CD4-positive, alpha-beta T cell treated with Interferon alpha-2 for 1 hour (primary cell): ENCODE measurements at places on chromosomes 12 and 14.

GRCh38 chr12:87365423-87365822 lies 663.8 kb downstream of the C12orf50 start:
- no peak for DNase-seq

DNA sequence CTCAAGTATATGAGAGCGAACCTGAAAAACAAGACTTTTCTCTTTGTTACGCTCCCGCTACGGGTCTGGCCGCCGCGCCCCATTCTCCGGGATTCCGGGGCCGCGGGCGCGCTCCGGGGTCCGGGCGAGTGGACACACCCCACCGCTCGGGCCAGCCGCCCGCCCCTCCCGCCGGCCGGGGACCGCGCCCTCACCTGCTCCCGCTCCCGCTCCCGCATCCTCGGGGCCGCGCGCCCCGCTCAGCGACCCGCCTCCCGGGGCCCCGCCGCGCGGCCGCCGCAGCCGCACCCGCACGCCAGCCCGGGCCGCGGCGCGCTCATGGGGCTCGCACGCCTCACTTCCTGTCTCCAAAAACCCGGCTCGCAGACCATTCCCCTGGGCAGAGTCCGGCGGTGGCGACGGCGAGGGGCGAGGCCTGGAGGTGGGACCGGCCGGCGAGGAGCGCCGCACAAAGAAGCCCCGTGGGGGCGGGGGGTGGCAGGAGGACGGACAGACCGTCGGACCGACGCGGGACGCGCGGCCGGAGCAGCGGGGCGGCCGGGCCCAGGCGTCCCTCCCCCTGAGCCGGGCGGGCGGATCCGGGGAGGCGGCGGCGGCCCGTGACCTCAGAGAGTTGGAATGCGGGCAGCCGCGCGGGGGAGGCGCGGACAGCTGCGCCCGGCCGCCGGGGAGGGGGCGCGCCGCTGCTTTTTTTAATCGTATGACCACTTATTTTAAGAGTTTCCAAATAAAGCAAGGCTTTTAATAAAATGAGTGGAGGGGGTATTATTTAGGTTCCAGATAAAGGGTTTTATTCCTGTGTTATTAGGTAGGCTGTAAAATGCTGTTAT lies at the start of gene PTPN21:
TSS of gene PTPN21 (minus strand) at position 551 of the 830 bp plus-strand sequence. CDS start 4,590 bp downstream, outside the sequence.
- DNase-seq, result peak; percentile 21

DNA sequence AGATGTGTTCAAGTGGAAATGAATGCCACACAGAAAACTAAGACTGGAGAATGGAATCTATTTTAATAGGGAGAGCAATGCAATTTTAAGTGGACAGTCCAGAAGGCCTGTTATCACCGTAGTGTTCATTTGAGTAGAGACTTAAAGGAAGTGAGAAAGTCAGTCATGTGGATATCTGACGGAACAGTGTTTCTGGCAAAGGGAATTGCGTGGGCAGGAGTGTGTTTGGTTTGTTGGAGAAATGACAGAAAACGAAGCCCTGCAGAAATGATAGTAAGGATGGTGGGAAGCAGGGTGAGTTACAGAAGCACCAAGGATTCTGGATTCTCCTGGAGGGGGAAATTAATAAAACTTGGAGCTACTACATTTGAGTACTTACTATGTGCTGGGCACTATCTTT lies 776.6 kb downstream of the MED13L start:
- DNase-seq, result no peak

- no peak for DNase-seq
These were observed 446.7 kb upstream of the GARIN6 start for GRCh38 chr12:99200711-99201384.

DNA sequence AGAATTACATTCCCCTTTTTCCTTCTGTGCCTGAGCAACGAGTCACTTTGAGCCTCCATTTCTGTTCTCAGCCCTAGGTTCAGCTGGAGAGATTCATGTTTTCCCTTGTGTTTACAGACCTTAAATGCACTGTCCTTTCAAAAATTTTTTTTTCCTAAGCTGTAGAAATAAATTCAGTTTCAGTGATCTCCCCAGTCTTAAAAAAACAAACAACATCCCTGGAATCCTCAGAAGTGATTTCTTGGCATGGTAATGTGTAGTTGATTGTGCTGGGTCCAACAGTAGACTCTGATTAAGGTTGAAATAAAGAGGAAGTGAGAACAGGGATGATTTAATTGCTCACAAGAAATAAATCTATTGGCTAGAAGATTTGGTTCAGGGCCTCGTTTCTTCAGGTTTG lies 89.3 kb downstream of the NTN4 start:
- no peak for DNase-seq

GRCh38 chr14:29419736-29420135 lies 507.9 kb downstream of the PRKD1 start:
- DNase-seq, result no peak

DNA sequence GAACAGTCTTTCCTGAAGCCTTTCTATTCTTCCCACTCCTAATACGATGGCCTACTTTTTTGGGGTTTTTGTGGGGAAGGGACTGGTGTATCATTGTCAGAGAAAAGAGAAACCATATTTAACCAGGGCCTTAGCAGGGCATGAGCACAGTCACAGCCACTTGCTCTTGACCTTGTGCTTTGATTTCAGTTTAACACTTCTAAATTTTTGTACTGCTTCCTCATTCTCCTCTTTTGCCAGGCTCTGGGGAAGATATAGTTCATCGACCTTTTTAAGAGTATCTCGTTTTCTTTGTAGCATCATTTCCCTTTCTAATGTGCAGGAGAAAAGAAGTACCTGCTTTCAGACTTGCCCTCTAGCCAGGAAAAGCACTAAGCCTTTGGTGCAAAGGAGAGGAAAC lies 2.2 kb downstream of the ZBTB1 start:
- DNase-seq, result peak; percentile 21

- DNase-seq, result peak; percentile 16
These were observed 107.6 kb upstream of the SFSWAP start for GRCh38 chr12:131603106-131603938.

GRCh38 chr14:22319526-22320361 lies 269.3 kb downstream of the DAD1 start:
- peak; percentile 32 for DNase-seq

DNA sequence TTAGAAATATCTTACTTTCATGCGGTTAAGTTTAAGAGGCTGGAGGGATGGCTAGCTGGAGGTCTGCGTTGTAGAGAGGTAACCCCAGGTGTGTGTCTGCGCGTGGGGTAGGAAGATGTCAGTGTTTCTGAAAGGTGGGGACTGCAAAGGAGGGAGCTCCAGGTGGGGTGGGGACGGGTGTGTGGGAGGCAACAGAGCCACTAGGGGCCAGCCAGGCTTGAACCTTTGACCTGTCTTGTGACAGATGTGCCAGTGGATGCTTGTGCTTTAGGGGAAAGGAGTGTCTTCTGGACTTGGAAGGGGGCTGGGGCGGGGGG lies 841 bp downstream of the GLI1 start:
- DNase-seq, result no peak

DNA sequence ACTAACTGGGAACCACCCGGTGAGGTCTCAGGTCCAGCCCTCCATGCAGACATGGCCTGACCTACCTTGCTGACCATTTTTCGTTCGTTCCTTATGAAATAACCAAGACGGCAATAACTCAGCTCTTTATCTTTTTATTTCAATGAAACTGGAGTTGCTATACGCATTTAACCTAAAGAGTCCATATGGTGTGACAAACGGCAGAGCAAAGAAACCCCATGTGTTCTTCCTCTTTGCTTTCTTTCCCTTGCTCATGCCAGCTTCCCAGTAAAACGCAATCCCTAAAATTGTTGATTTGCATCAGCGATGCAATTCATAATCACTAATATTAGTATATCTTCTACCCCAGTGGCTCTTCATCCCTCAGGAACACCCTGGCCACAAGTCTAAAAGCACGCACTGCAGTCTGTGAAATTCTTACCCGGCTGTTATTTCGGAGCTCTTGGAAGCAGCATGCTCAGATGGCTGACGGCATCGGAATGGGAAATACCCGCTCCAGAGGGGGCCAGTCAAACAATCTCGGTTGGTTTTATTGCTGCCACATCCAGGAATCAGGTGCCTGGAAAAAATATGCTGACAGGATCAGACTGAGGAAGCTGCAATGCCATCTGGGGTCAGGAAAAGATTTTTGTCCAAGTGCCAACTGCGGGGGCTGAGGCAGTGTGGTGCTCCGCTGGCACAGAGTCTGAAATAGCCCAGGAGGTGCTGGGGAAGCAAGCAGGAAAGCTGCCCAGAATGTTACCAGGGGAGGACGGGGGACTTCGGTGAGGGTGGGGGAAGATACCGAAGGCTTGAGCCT lies 28.2 kb upstream of the KCNA1 start:
- no peak for DNase-seq

DNA sequence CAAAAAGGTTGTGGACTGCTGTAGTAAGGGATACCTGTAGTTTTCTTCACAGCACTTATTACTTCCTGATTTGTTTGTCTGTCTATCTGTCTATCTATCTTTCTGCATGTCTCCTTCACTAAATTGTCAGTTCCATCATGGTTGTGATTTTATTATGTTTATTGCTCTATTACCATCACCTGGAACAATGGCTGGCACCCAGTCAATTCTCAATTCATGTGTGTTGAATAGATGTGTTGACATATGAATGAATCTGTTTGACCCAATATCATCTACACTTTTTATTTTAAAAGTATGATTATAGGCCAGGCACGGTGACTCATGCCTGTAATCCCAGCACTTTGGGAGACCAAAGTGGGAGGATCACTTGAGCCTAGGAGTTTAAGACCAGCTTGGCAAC lies 224.4 kb downstream of the NUBPL start:
- DNase-seq, result no peak

DNA sequence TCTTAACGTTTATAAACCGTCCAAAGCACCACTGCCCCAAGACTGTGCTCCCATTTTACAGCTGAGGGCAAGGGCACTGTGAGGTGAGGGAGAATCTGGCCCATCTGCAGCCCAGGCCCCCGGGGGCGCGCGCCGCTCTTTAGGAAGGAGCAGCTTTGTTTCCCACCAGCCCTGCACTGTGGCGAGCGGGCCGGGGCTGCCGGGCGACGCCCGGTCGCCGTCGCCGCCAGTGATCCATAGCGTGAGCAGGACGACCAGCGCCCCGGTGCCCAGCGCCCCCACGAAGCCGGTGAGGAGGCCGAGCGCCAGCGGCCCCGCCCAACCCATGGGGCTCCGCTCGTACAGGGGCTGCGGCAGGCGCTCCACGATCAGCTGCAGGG lies 34.6 kb downstream of the FIGNL2 start:
- DNase-seq, result no peak

DNA sequence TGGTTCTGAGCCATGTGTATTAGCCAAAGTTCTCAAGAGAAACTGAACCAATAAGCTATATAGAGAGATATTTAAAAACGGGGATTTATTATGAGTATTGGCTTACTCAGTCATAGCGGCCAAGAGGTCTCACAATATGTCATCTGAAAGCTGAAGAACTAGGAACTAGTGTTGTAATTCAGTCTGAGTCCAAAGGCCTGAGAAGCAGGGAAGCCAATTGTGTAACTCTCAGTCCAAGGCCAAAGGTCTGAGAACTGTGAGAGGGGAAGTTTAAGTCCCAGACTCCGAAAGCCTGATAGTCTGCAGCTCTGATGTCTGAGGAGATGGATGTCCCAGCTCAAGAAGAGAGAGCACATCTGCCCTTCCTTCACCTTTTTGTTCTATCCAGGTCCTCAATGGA lies 344.8 kb upstream of the USP15 start:
- peak; percentile 2 for DNase-seq

DNA sequence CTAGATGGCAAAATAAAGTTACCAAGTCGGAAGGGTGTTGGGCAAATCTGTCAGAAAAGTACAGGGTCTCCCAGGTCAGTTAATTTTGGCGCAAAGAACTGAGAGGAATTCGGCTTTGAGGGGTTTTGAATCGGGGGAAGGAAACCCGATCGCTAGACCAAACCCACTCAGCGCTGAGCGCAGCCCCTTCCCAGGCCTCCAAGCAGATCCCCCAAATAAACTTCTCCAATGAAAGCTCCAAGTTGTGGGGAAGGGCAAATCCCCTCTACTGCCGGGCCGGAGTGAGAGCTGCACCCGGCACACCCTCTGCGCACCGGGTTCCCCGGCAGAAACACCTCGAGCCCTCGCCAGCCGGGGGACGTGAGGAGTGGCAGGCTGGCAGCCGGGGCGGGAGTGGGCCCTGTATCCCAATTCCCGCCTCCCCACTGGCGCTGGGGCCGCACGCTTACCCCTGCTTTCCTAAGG lies 441 bp downstream of the E2F7 start:
- DNase-seq, result no peak

DNA sequence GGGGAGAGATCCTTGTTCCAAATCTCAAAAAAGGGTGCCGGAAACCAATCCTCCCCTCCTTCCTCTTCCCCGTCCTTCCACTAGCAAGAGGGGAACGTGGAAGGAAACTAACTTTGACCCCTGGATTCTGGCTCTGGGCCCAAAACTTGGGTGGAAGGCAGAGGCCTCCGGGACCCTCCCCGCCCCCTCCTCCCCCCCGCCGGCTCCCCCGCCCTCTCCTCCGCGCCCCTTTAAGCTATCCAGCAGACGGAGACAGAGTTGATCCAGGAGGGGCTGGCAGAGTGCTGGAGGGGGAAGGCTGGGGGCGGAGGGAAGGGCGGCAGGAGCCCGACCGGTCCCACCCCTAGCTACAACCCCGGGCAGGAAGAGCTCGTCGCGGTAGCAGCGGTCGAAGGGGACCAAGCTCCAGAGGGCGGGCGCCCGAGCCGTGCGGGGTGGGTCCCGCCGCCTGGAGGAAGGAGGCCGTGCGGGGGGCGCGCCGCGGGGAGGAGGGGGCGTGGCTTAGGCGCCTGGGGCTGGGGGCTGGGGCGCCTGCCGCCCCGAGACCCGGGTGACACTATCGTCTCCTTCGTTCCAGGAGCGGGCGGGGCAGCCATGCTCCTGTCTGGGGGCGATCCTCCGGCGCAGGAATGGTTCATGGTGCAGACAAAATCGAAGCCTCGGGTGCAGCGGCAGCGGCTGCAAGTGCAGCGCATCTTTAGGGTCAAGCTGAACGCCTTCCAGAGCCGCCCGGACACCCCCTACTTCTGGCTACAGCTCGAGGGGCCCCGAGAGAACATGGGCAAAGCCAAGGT lies at the start of gene NYNRIN:
TSS of gene NYNRIN (plus strand) at position 351 of the 794 bp plus-strand sequence. CDS start at position 595, 244 bp downstream.
- DNase-seq, result peak; percentile 15

GRCh38 chr12:111437816-111438454 lies 32.2 kb downstream of the SH2B3 start:
- DNase-seq, result no peak

DNA sequence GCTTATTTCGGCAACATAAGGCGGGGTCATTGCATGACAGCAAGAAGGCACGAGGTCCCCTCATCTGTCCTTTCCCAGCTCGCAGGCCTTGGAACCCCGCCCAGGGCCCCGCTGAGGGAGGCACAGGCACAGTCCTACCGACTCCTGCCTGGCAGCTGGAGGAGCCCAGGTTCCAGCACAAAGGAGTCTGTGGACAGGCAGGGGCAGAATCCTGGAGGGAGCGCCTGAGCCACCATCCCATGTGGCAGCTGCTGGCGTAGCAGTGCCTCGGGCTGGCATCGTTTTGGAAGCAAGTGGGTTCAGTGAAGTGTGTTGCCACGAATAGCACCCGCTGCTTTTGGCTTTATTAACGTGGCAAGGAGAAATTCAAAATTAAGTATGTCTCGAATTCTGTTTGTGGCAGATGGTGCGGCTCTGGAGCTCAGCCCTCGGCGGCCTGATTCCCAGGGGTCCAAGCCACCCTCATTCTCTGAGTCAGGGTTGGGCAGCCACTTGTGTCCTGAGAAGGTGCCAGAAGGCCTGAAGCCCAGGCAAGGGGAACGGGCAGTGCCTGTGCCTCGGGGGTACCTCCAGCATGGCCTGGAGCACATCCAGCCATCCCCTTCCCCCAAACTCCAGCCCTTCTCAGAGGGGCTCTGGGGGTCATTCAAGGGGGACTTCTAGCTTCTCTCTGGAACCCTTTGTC lies 35.9 kb downstream of the SLC8B1 start:
- DNase-seq, result no peak

- DNase-seq, result no peak
These were observed 8.8 kb downstream of the BDKRB1 start for GRCh38 chr14:96264853-96265252.

GRCh38 chr12:10068644-10069043 lies 30.1 kb downstream of the CLEC1A start:
- peak; percentile 10 for DNase-seq
